CD8-positive, alpha-beta memory T cell (primary cell): ENCODE measurements at places on chromosomes 4 and X.
A peak's percentile ranks its signal among the peaks of the same experiment; 100 is the strongest.

DNA sequence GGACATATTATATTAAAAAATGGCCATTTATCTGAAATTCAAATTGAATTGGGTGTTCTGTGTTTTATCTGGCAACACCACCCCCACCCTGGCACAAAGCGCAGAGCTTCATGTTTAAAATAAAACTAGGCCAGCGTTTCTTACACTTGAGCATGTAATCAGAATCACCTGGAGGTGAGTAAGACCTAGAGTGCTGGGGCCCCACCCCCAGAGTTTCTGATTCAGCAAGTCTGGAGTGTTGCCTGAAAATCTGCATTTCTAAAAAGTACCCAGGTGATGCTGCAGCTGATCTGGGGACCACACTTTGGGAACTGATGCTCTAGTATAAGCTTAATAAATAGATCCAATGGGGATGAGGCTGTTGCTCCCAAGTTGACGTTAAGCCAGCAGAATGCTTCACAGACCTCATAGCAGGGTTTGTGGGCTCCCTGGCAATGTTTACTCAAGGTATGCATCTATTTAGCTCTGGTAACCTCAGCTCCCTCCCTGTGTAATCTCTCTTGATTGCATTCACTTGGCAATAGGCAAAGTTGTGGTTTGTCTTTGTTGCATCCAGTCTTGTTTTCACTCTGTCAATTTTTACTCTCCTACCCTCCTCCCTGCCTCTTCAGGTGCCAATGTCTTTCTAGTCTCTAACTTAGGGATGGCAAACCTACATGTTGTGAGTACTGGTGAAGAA is 99.8 kb upstream of the TEX13D start:
- no peak for DNase-seq

DNA sequence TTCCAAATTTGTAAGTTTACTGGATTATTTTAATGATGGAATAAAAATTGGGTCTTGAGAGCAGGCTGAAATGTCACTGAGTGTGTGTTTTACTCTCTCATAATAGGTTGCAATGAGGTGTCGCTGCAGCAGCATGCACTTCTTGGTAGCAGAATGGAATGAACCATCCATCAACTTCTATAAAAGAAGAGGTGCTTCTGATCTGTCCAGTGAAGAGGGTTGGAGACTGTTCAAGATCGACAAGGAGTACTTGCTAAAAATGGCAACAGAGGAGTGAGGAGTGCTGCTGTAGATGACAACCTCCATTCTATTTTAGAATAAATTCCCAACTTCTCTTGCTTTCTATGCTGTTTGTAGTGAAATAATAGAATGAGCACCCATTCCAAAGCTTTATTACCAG is 2.6 kb downstream of the SAT1 start:
- no peak for DNase-seq

- no peak for DNase-seq
These were observed 496.6 kb downstream of the STIM2 start for GRCh38 chr4:27357283-27357682.

GRCh38 chrX:68989456-68989855 is 160.6 kb downstream of the EFNB1 start:
- no peak for DNase-seq

GRCh38 chr4:140740422-140740821 is 15.8 kb downstream of the TBC1D9 start:
- no peak for DNase-seq

GRCh38 chr4:80007745-80008149 is 65.3 kb downstream of the ANTXR2 start:
- no peak for DNase-seq

GRCh38 chrX:53713987-53714579 is 27.6 kb upstream of the HUWE1 start:
- no peak for DNase-seq

DNA sequence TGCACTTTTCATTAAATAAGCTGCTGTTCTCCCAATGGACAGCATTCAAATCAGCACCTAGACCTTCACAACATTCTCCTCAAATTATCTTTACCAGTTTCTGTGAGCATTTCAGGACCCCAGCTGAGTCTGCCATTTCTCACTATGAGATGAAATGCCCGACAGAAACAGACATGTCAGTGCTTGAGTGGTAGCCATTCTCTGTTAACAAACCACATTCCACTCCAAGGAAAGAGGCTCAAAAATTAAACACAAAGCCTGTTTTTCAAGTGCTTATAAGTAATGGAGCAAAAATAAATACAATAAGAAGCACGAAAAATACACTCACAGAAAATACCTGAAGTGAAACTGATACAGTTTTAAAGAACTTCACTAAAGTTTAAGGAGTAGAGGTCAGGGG is 320.2 kb upstream of the PRPS2 start:
- DNase-seq, result no peak

GRCh38 chr4:71211748-71212147 is 127.1 kb upstream of the SLC4A4 start:
- no peak for DNase-seq

DNA sequence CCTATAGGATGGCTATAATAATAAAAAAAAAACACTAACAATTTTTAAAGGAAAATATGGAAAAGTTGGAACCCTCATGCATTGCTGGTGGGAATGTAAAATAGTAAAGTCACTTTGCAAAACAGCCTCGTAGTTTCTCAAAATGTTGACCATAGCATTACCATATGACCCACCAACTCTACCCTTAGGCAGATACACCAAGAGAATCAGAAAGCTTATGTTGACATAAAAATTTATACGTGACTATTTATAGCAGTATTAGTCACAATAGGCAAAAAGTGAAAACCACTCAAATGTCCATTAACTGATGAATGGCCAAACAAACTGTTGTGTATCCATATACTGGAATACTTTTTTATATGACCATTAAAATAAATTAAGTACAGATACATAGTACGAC is 19.8 kb upstream of the FAM241A start:
- no peak for DNase-seq

GRCh38 chr4:51942108-51942832 is 77.9 kb downstream of the LRRC66 start:
- DNase-seq, result no peak

DNA sequence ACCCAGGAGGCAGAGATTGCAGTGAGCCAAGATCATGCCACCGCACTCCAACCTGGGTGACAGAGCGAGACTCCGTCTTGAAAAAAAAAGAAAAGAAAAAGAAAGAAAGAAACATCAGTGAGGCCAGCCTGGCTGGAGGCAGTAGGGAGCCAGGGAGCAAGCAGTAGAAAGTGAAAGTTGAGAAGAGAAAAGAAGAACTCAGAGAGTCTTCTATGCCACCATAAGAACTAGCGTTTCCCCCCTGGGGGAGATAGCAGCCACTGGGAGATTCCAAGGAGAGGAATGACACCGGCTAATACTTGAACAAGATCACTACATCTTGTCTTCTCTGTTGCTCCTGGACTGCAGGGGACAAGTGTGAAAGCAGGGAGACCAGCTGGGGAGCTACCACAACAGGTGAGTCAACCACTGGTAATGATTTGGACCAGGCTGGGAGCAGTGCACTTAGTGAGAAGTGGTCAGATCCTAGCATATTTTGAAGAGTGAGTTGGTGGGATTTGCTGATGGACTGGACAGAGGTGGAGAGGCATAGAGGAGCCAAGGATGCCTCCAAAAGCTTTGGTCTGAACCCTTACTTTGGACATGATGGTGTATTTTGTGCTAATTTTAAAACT is 33.4 kb downstream of the SLC2A9 start:
- DNase-seq, result no peak

GRCh38 chrX:84108584-84108983 is 79.4 kb downstream of the RPS6KA6 start:
- no peak for DNase-seq

- DNase-seq, result no peak
These were observed 39.8 kb downstream of the NHS start for GRCh38 chrX:17414839-17415238.

GRCh38 chrX:68755616-68756125 is 73.2 kb upstream of the EFNB1 start:
- DNase-seq, result no peak

GRCh38 chr4:162241857-162242256 is 78.1 kb upstream of the FSTL5 start:
- no peak for DNase-seq

DNA sequence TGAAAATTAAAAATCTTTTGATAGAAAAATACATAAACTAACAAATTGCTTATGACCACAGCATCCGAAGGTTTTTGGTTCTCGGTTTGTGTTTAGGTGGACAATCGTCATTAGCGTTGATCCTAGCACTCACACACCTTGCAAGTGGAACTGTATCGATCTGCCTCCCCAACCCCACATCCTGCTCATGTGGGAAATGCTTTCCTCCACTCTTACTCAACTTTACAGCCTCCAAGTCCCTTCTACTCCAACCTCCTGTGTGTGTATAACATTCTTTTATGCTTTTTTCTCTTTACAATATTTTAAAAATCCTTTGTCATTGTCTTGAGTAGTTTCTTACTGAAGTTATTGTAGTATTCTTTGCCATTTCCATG is 15.6 kb upstream of the TMEM131L start:
- DNase-seq, result no peak

DNA sequence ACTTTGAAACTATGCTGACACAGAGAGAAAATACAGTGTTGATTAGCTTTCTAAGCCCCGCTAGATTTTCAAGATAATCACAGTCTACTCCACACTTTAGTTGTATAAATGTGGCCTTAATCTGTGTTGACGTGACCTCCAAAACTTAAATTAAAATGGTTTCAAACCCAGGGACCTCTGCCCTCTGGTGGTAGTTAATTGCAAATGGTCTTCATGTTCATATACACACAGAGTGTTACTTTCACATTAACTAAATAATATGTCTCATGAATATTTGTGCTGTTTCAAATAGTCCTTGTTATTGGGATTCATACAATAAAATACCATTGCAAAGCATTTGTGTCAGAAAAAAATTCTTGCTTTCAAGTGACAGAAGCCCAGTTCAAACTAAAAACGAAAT is 64.3 kb downstream of the TASL start:
- no peak for DNase-seq

DNA sequence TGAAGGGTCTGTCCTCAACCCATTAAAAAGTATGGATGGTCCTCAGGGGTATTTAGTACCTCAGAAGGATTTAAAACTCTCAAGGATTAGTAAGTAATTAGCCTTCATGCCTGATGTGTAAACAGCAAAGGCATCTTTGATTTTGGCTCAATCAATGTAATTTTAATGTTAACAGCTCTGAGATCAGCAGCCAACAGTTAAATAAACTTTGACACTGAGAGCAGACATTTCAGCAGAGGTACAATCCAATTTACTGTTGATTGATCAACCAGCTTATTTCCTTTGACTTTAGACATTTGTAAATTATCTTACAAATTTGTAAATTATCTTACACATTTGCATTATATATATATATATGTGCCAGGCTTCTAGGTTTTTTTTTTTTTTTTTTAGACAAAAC is 36.9 kb downstream of the STOX2 start:
- no peak for DNase-seq

- no peak for DNase-seq
These were observed 247.5 kb downstream of the CRLF2 start for GRCh38 chrX:964831-965416.

DNA sequence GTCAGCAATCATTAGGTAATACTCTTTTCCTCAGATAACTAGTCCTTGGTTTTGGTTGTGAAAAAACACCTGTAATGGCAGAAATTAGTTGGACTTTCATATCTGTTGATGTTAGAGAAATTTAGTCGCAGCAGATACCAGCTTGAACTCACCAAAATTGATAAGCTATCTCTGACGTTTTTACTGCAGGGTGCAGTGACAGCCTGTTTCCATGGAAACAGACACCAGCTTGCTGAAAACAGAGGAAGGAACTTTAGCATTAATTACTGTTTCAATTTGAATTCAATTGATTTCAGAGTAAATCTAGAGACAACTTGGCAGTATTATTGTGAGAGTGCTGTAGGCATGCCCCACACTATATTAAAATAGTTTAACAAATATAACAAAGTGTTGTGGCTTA is 246.5 kb downstream of the PPP1R2C start:
- DNase-seq, result peak; percentile 43

- DNase-seq, result no peak
These were observed 494.0 kb downstream of the PDGFC start for GRCh38 chr4:156477636-156478035.

GRCh38 chr4:78613522-78614321 is 62.2 kb downstream of the ANXA3 start:
- DNase-seq, result no peak

DNA sequence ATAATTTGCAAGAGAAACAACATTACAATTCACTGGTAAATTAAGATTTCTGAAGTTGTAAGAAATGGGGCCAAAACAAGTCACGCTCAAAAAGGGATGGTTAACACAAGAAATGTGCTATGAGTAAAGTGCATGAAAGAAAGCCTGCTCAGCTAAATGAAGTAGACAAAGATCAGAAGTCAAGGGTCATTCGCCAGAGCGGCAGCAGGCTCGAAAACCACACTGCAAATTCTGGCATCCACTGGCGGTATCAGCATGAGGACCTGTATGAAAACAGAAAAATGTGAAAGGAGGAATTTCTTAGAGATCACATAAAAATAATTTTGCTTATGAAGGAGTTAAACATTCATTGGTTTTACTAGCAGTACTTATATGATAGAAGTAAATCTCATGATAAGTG is 49.6 kb downstream of the FBXL5 start:
- DNase-seq, result no peak

- no peak for DNase-seq
These were observed 23.5 kb downstream of the AWAT2 start for GRCh38 chrX:70026112-70026850.

DNA sequence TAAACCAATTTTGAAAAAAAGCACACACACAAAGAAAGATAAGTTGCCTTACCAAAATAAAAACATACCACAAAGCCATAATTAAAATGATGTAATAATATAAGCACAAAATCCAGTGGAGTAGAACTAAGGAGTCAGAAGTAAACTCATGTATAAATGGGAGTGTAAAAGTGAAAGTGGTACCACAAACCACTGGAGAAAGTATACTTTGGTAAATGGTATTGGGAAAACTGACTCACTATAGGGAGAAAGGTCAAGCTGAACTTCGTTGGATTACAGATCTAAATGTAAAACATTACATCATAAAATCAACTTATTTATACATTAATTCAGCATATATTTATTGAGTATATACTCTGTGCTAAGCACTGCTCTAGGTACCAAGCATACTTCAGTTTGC is 46.3 kb upstream of the HHIP start:
- no peak for DNase-seq

- peak; percentile 60 for DNase-seq
These were observed 55.8 kb upstream of the BCOR start for GRCh38 chrX:40153345-40154249.

GRCh38 chr4:7867701-7868435 is 71.8 kb downstream of the AFAP1 start:
- DNase-seq, result no peak

GRCh38 chr4:174066611-174067205 is 216.8 kb downstream of the FBXO8 start:
- DNase-seq, result no peak

DNA sequence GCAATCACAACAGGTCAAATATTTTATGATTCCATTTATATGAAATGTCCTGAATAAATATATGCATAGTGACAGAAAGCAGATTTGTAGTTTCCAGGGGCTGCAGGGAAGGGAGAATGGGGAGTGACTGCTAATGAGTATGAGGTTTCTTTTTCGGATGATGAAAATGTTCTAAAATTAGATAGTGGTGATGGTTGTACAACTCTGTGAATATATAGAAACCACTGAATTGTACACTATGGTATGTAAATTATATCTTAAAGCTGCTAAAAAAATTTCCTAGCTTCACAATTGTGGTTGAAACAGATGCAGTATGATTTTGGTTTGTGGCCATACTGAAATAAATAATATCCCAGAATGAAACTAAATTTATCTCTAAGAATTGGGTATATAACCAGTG is 12.9 kb upstream of the IL2 start:
- no peak for DNase-seq

GRCh38 chrX:77638397-77638796 is 147.6 kb downstream of the ATRX start:
- DNase-seq, result no peak
